NCI-H1417 treated with DMSO at 0.1 percent for 48 hours (cell line): ENCODE measurements at places on chromosomes 2 and 18.

DNA sequence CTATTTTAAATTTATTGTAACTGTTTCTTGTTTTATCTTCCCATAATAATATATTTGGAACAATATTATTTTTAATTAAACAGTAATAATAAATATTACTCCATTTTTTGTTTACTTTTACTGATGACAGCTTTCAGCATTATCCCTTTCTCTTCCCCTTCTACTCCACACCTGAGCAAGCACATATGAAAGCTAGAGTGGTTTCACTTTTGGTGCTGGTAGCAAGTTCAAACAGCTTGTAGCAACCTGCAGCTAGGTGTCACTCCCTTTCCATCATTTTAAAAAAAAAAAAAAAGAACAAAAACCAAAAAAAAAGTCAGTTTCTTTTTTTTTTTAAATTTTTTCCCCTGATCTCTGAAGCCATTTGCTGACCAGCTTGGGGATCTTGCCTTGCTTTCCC is 801.8 kb downstream of the CCDC85A start:
- DNase-seq, result no peak

- no peak for DNase-seq
These were observed 390.6 kb downstream of the TNS1 start for GRCh38 chr2:217612211-217612610.

DNA sequence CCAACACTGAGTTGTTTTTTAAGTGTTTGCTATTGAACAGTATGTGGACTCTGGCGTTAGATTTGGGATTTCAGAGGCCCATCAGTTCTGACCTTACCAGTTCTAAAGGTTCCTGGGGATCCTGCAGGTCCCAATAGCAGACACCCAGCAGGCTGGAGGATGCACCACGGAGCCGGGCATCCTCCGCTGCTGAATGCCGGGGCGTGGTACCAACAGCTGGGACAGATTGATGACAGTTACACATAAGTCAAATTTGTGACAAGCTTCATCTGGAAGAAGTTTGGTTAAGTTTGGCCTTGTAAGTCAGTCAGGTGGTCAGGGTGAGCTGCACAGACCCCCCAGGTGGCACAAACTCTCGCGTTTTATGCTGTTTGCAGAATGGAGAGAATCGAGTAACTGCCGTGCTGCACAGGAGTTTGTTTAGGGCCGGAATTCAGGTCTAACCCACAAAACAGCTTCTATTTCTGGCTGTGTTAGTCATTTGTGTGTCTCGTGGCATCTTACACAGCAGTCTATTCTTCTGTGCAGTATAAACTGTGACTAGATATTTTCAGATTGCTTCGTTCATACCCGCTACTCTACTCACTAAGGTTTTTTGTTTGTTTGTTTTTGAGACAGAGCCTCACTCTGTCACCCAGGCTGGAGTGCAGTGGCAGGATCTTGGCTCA is 19.2 kb downstream of the CTDP1 start:
- no peak for DNase-seq

DNA sequence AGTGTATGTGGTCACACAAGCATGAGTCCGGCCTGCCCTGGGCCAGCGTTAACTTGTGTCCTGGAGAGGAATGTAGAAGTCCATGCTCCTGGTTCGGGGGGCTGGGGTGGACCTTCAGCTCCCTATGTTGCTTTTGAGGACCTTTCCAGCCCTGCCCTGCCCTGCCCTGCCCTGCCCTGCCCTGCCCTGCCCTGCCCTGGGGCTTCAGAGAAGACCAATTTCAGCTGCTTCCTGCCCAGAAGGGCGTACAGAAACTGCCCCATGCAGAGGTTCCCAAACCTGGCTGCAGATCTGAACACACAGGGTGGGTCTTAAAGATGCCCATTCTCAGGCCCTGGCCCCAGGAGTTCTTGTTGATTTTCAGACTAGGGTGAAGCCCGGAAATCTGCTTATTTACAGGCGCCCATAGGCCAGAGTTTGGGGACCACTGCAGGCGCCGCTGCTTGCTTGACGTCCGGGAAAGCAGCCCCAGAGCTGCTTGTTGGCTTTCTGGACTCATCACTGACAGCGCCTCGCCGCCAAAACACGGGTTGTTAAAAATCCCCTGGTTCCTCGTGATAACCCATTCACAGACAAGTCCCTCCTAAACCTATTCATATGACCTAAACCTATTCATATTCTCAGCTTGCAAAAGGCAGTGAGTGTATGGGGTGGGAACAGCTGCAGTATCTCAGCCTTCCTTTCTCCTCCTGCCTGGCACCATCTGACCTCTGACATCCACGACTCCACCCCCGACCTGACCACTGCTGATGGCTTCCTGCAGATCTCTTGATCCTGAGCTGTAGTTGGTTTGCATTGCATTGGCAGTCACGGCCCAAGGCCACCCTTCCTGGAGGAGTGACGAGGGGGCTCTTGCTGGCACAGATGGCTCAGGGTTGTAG is 198.3 kb downstream of the GLI2 start:
- DNase-seq, result no peak

GRCh38 chr2:153644955-153645354 is 166.4 kb upstream of the RPRM start:
- DNase-seq, result no peak

GRCh38 chr2:9975328-9975727 is 23.8 kb downstream of the GRHL1 start:
- DNase-seq, result no peak

GRCh38 chr2:191625016-191625415 is 52.9 kb upstream of the NABP1 start:
- DNase-seq, result no peak

GRCh38 chr18:74803769-74804168 is 206.1 kb downstream of the ZNF407 start:
- no peak for DNase-seq

- DNase-seq, result no peak
These were observed 457.0 kb downstream of the METTL4 start for GRCh38 chr18:2114289-2114688.

GRCh38 chr2:63301481-63301880 is 250.9 kb downstream of the OTX1 start:
- DNase-seq, result no peak

- no peak for DNase-seq
These were observed 23.2 kb downstream of the SLC40A1 start for GRCh38 chr2:189557373-189557772.

DNA sequence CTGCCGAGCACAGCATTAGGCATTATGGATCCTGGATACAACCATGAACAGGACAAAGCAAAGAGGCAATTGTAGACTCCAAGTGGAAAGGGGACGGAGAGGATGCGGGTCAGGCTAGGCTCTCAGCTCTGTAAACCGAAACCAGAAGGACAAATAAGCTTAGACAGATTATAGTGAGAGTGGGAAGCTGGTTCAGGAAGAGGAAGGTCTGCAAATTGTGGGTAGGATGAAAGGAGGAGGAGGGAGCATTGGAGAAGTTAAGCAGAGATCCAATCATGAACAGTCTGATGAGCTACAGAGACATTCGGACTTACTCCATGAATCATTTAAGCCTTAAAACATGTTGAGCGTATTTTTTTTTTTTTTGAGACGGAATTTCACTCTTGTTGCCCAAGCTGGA is 3.0 kb downstream of the MSH6 start:
- DNase-seq, result no peak

- no peak for DNase-seq
These were observed 15.4 kb downstream of the GREB1L start for GRCh38 chr18:21257386-21257785.

- no peak for DNase-seq
These were observed 269.5 kb upstream of the ZSWIM2 start for GRCh38 chr2:187118331-187119099.

GRCh38 chr18:11987527-11987926 is 6.2 kb downstream of the IMPA2 start:
- no peak for DNase-seq

- no peak for DNase-seq
These were observed 479.7 kb downstream of the PARD3B start for GRCh38 chr2:205024822-205025518.

- no peak for DNase-seq
These were observed 26.2 kb downstream of the HPCAL1 start for GRCh38 chr2:10328670-10329579.

- no peak for DNase-seq
These were observed 53.7 kb downstream of the PTRHD1 start for GRCh38 chr2:24739354-24740025.

GRCh38 chr2:106107509-106108131 is 86.5 kb downstream of the UXS1 start:
- DNase-seq, result no peak
